ENCODE measurements at places on chromosomes 3 and 15.

DNA sequence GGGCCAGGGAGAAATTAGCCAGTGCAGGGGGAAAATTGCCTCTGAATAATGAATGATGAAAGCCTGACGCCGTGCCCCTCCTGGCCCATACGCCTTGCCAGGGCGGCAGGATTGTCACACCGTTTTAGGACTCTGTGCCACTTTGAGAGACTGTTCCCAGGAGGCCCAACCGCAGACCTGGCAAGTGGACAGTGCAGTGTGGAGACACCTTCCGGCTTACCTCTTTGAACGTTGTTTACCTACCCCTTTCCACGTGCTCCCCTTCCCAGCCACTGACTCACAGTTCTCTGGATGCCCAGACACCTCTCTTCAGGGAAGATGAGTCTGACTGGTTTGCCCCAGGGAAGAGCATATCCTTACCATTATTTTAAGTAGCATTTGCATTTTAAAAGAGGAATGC is 84.0 kb upstream of the PXYLP1 start:
- H3K27me3 ChIP-seq = no peaks in the 10 kb centered on the region
- no peaks in the 10 kb centered on the region for H3K36me3 ChIP-seq
- H3K4me1 ChIP-seq = no peaks in the 10 kb centered on the region
- no peak overlapping the region for H3K27ac ChIP-seq
- DNase-seq = no peak

DNA sequence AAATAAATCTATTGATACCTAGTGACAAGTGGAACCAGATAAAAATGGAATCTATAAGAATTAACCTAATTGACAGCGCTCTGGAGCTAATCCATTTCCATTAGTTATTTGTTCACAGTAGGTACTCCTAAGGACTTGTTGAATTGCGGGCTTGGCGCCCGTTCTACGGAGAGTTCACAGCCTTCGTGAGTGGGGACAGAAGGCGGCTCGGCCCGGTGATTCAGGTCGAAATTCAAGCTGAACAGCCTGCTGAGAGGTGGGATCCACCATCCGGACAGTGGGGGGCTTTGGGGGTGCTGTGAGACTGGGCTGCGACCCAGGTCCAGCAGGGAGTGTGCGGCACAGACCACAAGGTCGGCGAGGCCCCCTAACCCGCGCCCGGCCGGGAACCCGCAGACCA is 779 bp upstream of the CTNNB1 start:
- DNase-seq = peak; percentile 31
- H3K27me3 ChIP-seq = no peaks in the 10 kb centered on the region
- H3K4me3 ChIP-seq = peak overlapping the region; percentile 87
- H3K36me3 ChIP-seq = no peaks in the 10 kb centered on the region
- no peaks in the 10 kb centered on the region for H3K4me1 ChIP-seq

DNA sequence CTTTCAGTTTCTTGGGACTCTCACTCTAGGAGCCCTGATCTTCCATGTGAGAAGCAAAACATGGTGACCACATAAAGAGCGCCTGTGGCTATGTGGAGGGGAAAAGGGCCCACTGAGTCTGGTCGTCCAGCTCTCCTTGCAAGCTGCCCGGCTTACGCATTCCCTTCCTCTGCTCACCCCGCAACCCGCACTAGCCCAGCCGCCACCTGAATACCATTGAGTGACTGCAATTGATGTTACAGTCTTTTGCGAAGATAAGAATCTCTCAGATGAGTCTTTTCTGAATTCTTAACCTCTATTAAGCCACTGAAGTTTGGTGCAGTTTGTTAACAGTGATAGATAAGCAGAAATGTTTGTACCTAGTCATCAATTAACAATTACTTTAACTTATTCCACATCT is 589.0 kb upstream of the DPPA4 start:
- H3K27ac ChIP-seq = no peak overlapping the region
- no peaks in the 10 kb centered on the region for H3K36me3 ChIP-seq
- no peaks in the 10 kb centered on the region for H3K27me3 ChIP-seq
- no peak for DNase-seq
- no peak overlapping the region for H3K4me3 ChIP-seq
- no peaks in the 10 kb centered on the region for H3K4me1 ChIP-seq

GRCh38 chr3:142009029-142009428 is 132.6 kb downstream of the ATP1B3 start:
- no peaks in the 10 kb centered on the region for H3K27me3 ChIP-seq
- no peak overlapping the region for H3K4me3 ChIP-seq
- no peaks in the 10 kb centered on the region for H3K4me1 ChIP-seq
- no peak overlapping the region for H3K27ac ChIP-seq
- H3K36me3 ChIP-seq = no peaks in the 10 kb centered on the region

GRCh38 chr3:114078126-114078525 is 21.6 kb downstream of the QTRT2 start:
- no peak for DNase-seq
- H3K4me1 ChIP-seq = no peaks in the 10 kb centered on the region
- no peak overlapping the region for H3K27ac ChIP-seq
- no peak overlapping the region for H3K4me3 ChIP-seq
